ENCODE measurements at places on chromosomes 4 and X.

- DNase-seq: no peak
Measured at GRCh38 chrX:25853002-25853479, 285.1 kb upstream of the MAGEB18 start.

DNA sequence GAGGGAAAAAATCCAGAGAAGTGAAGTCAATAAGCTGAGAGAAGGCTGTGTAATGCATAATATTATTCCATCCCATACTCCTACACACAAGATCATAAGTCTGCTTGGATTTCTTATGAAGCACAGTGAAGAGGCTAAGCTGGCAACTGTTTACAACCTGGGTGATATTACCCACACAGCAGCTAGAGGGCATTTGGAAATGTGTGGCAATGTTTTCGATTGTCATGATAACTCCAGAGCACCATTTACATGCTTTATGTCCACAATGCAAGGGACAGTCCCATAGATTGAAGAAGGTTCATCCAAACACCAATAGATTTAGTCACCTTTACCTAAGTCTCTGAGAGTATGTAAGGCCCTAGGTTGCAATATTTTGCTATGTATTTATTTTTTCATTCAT lies 412.2 kb downstream of the PPP3CA start:
- DNase-seq: no peak

GRCh38 chrX:31021537-31021936 lies 50.3 kb downstream of the FTHL17 start:
- DNase-seq: no peak

DNA sequence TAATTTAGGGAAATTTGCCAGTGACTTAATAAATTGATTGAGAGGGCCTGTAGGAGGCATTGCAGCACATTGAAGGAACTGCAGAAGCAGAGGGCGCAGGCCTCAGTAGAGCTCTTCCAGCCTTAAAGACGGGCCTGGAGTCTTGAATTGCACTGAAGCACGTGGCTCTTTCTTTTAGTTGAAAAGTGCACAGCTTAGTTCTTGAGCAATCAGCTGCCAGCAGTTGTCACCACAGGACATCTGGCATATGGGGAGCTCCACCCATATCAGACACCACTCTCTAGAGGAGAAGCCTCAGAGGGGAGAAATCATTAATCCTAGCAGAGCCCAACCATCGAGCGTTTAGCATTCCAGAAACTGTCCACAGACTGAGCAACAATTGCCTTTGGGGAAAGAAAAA lies 16.0 kb upstream of the FGF16 start:
- no peak for DNase-seq

GRCh38 chrX:45669715-45670340 lies 469.2 kb upstream of the DIPK2B start:
- no peak for DNase-seq

DNA sequence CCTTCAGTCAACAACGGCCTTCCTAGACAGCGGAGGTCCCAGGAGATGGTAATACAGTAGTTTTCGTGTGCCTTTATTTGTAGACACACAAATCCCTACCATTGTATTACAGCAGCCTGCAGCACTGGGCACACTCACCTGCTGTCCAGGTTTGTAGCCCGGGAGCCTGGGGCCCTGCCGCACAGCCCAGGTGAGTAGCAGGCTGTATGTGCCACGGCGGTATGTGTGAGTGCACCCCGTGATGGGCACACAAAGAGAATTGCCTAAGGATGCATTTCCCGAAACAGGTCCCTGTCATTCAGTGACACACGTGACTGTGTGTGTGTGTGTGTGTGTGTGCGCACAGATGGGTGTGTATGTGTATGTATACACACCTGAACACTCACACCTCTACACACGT lies 8.1 kb upstream of the SLC25A6 start:
- DNase-seq: no peak

- no peak for DNase-seq
Measured at GRCh38 chr4:54228056-54228527, 1.0 kb upstream of the PDGFRA start.

DNA sequence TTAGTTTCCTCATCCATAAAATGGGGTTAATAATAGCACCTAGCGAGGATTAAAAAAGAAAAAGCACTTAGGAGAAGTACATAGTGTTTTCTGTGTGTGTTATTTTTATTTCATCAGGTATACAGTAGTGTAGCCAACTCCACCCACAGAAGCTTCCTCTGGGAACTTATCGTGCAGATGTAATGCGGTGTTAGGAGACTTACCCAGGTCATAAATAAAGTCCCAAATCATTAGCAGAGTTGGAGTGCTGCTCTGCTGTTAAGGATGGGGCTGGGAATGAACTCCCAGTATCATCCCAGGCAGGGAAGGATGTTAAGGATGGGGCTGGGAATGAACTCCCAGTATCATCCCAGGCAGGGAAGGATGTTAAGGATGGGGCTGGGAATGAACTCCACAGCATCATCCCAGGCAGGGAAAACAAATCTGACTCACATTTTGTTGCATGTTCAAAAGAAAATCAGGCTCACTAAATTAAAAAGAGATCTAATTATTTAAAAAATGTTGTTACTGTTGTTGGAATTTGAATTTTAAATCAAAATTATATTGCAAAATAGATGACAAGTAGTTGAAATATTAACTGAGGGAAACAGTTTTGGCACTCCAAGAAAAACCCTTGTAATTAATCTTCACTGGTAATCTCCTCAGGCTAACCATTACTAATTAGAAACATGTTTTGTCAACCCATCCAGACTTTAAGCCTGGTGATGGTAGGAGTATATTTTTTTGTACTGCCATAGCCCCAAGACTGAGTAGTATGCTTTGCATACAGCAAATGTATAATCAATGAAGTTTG lies 10.2 kb upstream of the SFRP2 start:
- no peak for DNase-seq

All from non-pigmented ciliary epithelial cell (primary cell).